ENCODE measurements at places on chromosomes 3 and 15. TPM values are rescaled to one million over a fixed set of nuclear protein-coding genes. Genes with fewer than 3 reads are reported as not detected.

DNA sequence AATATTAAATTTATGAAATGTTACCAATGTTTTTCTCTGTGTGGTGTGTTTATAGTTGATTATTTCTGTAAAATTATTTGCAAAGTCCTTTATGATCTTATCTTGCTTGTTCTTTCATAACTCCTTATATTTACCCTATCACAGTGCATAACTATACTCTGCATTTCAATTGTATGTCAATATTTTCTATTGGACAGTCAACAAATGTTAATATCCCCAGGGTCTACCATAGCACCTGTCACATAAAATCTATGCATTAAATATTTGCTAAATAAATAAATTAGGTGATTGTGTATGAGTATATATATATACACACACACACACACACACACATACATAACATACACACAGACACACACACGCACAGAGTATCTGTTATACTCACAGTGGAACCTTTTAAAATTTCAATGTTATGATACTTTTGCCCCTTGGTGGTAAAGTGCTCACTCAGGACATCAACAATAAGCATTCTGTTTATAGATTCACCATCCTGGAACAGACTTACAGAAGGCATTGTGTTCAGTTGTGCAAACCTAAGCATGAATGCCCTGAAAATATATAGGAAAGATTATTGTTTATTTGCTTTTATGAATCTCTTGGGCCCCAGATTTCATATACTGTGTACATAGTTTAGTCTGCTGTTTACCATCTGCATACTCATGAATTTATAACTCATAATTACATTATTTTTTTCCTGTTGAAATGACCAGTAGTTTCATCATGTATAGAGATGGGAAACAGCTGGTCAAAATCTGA is 443.7 kb downstream of the EPHA6 start:
- H3K4me3 ChIP-seq, result no peak overlapping the region
- H3K27ac ChIP-seq, result no peak overlapping the region
- H3K27me3 ChIP-seq, result no peaks in the 10 kb centered on the region
- H3K36me3 ChIP-seq, result no peaks in the 10 kb centered on the region

DNA sequence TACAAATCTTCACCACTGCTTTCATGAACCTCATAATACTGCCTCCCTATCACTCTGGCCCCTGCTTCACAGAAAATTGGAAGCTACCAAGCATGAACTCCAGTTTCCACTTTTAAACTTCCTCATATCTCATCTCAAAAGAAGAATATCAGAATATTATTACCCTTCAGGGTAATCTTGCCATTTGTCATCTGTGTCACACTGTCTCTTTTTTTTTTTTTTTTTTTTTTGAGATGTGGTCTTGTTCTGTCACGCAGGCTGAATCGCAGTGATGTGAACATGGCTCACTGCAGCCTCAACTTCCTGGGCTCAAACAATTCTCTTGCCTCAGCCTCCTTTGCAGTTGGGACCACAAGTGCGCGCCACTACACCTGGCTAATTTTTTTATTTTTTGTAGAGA is 80.4 kb upstream of the TCF12 start:
- H3K36me3 ChIP-seq, result no peaks in the 10 kb centered on the region
- H3K27ac ChIP-seq, result no peak overlapping the region
- no peak overlapping the region for H3K4me3 ChIP-seq

DNA sequence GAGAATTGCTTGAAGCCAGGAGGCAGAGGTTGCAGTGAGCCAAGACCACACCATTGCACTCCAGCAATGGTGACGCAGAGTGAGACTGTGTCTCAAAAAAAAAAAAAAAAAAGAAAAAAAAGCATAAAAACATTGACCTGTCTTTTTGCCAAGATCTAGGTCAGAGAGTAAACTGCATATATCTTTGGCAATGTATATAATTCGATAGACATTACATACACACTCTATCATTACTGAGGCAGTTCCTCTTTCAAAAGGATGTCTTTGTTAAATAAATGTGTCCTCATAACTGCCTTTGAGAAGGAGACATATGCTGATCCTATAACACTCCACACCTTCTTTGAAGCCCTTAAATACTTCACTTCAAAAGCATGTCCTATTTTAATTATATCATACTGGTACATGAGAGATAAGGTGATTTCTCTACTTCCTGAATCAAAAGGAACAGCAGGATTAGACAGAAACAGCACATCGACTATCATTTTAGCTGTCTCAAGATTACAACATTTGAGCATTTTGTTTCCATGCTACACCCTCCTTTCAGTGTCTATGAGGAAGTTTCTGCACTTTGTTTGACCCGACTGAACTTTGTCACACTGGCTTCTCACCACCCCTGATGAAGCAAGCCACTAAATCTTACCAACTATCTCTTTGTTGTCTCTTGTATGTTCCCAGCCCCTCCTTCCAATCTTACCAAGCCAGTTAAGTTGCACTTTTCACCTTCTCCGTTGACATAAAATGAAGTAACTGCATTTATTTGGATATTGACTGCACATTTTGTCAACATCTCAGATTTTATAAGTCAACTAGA is 335.8 kb downstream of the MECOM start:
- DNase-seq, result peak; percentile 17
- no peaks in the 10 kb centered on the region for H3K36me3 ChIP-seq
- H3K4me3 ChIP-seq, result no peak overlapping the region
- no peaks in the 10 kb centered on the region for H3K27me3 ChIP-seq
- H3K4me1 ChIP-seq, result no peaks in the 10 kb centered on the region

GRCh38 chr3:143182866-143183664 is 63.5 kb downstream of the CHST2 start:
- no peaks in the 10 kb centered on the region for H3K4me1 ChIP-seq
- H3K4me3 ChIP-seq, result no peak overlapping the region
- no peaks in the 10 kb centered on the region for H3K27me3 ChIP-seq
- no peak overlapping the region for H3K27ac ChIP-seq
- DNase-seq, result no peak

GRCh38 chr3:113247675-113248458 is 36.5 kb downstream of the BOC start:
- H3K27ac ChIP-seq, result peak overlapping the region; percentile 68
- no peaks in the 10 kb centered on the region for H3K27me3 ChIP-seq
- DNase-seq, result no peak
- H3K4me3 ChIP-seq, result no peak overlapping the region
- H3K4me1 ChIP-seq, result no peaks in the 10 kb centered on the region
- H3K36me3 ChIP-seq, result peaks cover 11% of the 10 kb centered on the region

- H3K36me3 ChIP-seq, result no peaks in the 10 kb centered on the region
- H3K27ac ChIP-seq, result no peak overlapping the region
- DNase-seq, result no peak
- no peak overlapping the region for H3K4me3 ChIP-seq
- H3K27me3 ChIP-seq, result no peaks in the 10 kb centered on the region
These were observed 9.0 kb downstream of the TOP2B start for GRCh38 chr3:25655659-25656058.

- H3K27me3 ChIP-seq, result no peaks in the 10 kb centered on the region
- H3K4me3 ChIP-seq, result no peak overlapping the region
- no peaks in the 10 kb centered on the region for H3K36me3 ChIP-seq
- no peaks in the 10 kb centered on the region for H3K4me1 ChIP-seq
- H3K27ac ChIP-seq, result no peak overlapping the region
- DNase-seq, result no peak
These were observed 90.8 kb downstream of the DPH6 start for GRCh38 chr15:35455201-35455600.

DNA sequence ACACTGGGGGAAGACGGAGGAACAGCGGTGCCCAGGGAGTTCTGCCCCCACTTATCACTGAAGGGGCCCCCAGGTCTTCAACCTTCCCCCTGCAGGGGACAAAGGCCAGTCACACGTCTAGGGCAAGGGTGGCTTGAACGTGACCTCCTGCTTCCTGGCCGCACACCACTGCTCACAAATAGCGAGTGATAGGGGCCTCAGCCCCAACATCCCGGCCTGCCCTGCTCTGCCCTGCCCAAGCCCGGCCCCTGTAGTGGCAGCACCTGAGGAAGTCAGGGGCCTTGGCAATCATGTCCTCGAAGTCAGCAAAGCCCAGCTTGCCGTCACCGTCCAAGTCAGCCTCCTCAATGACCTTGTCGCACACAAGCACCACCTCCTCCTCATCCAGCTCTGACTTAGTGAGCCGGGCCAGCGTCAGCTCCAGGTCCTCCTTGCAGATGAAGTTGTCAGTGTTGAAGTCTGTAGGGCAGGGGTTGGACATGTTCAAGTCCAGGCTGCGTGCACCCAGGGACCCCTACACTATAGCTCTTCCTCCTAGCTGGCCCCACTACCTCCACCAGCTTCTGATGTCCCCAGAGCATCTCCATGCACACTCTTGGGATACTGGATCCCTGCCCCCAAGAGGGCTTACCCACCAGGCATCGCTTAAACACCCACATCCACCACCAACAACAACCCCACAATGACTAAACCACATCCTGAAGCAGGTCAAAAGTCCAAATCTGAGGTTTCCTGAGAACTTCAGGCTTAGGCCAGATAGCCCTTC is 13.3 kb downstream of the SH2D7 start:
- no peak overlapping the region for H3K27ac ChIP-seq
- H3K36me3 ChIP-seq, result no peaks in the 10 kb centered on the region
- no peaks in the 10 kb centered on the region for H3K27me3 ChIP-seq
- H3K4me3 ChIP-seq, result no peak overlapping the region

DNA sequence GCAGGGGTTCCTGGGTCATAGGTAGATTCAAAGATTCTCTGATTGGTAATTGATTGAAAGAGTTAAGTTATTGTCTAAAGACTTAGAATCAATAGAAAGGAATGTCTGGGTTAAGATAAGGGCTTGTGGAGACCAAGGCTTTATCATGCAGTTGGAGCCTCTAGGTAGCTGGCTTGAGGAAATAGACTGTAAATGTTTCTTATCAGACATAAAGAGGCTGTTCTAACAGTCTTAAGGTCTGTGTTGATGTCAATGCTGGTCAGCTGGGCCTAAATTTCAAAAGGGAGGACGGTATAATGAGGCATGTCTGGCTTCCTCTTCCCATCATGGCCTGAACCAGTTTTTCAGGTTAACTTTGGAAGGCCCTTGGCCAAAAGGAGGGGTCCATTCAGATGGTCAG is 48.9 kb downstream of the GASK1A start:
- no peak overlapping the region for H3K27ac ChIP-seq
- H3K27me3 ChIP-seq, result no peaks in the 10 kb centered on the region
- no peaks in the 10 kb centered on the region for H3K4me1 ChIP-seq
- no peaks in the 10 kb centered on the region for H3K36me3 ChIP-seq
- no peak overlapping the region for H3K4me3 ChIP-seq

- H3K27ac ChIP-seq, result no peak overlapping the region
- H3K27me3 ChIP-seq, result no peaks in the 10 kb centered on the region
- no peaks in the 10 kb centered on the region for H3K4me1 ChIP-seq
These were observed 45.6 kb downstream of the TMEM266 start for GRCh38 chr15:76105391-76105790.

GRCh38 chr3:127445581-127446343 is 144.8 kb downstream of the TPRA1 start:
- no peak overlapping the region for H3K4me3 ChIP-seq
- no peaks in the 10 kb centered on the region for H3K36me3 ChIP-seq
- H3K4me1 ChIP-seq, result no peaks in the 10 kb centered on the region
- peaks cover 6% of the 10 kb centered on the region for H3K27me3 ChIP-seq

GRCh38 chr3:139537795-139538621 is 1.5 kb downstream of the RBP1 start:
- no peak overlapping the region for H3K4me3 ChIP-seq
- no peak overlapping the region for H3K27ac ChIP-seq
- no peaks in the 10 kb centered on the region for H3K4me1 ChIP-seq
- H3K36me3 ChIP-seq, result no peaks in the 10 kb centered on the region
- DNase-seq, result no peak

DNA sequence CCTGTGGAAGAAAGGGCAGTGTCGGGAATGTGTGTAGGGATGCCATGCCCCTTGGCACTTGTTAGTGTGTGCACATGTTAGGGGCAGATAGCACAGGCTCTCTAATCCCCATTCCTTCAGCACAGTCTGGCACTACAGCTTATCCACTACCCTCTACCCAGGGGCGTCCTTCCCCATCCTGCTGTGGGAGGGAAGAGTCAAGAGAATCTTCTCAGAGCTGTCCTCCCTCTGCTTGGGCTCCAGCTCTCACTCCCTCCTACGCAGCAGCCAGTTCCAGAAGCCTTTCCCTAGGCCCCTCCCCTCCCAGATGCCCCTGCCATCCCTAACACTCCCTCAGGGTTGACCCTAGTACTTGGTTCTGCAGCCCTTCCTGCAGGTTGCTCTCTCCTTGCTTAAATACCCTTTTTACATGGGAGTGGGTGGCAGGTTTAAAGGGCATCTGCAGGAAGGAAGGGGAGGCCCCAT is 815 bp upstream of the GRM2 start:
- H3K27me3 ChIP-seq, result no peaks in the 10 kb centered on the region
- no peaks in the 10 kb centered on the region for H3K4me1 ChIP-seq
- H3K27ac ChIP-seq, result no peak overlapping the region
- no peaks in the 10 kb centered on the region for H3K36me3 ChIP-seq
- DNase-seq, result no peak
- H3K4me3 ChIP-seq, result no peak overlapping the region

Gene TBC1D5
- total RNA-seq, result 99.2 TPM

Gene GJD2
- not detected for total RNA-seq

Gene CHL1
- 10.5 TPM for total RNA-seq

Gene NLGN1
- total RNA-seq, result 11.7 TPM

All from prostate gland (tissue), 2 donors.